Right ventricle myocardium inferior (tissue), 1 donor: ENCODE measurements at places on chromosomes 3 and 15. TPM values are rescaled to one million over a fixed set of nuclear protein-coding genes. Genes with fewer than 3 reads are reported as not detected.

GOLGA6D gene
- total RNA-seq: not detected

AGBL1 gene
- not detected for total RNA-seq

ATP10A gene
- total RNA-seq: 1.7 TPM

RLBP1 gene
- not detected for total RNA-seq

DNA sequence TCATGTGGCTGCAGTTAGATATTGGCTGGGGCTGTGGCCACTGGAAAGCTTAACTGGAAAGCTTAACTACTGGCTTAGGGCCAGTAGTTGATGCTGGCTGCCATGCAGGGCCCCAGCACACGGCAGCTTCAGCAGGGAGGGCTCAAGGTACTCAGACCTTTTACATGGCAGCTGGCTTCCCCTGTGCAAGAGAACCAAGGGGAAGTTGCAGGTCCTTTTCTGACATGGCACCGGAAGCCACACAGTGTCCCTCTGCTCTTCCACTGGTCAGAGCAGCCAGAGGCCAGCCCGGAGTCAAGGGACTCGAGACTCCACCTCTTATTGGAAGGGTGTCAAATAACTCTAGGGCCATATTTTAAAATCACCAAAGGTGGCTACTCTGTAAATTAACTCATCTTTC lies 24.5 kb downstream of the CCR9 start:
- no peak for DNase-seq

- no peak for DNase-seq
These were observed 74.4 kb downstream of the STRIT1 start for GRCh38 chr3:155219106-155219505.

- no peak for DNase-seq
These were observed 167.7 kb upstream of the NECTIN3 start for GRCh38 chr3:110903771-110904519.

DNA sequence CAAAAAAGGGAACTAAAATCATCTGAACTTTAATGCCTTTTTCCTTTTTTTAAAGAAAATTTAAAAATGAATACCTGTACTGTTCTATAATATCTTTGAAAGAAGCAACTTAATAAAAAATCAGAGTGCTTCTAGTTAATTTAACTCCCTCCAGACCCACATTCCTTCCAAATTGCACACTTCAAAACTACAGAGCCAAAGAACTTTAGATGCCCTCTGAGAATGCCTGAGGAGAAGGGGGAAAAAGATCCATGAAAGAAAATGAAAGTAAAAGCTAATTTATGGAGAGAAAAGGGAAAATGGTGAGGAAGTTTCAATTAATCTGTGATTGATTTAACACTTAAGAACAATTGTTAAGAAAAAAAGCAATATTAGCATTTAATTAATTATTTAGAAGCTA lies 1141.6 kb downstream of the IGSF11 start:
- no peak for DNase-seq

DNA sequence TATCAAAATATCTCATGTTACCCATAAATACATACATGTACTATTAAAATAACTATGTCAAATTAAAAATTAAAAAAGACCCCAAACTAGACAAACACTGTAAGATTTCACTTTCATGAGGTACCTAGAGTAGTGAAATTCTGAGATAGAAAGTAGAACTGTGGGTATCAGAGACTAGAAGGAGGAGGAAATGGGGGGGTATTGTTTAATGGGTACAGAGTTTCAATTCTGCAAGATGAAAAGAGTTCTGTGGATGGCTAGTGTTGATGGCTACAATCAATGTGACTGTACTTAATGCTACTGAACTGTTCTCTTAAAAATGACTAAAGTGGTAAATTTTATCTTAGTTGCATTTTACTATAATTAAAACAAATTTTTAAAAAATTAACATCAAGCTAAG lies 36.6 kb downstream of the RFX7 start:
- DNase-seq: no peak

DNA sequence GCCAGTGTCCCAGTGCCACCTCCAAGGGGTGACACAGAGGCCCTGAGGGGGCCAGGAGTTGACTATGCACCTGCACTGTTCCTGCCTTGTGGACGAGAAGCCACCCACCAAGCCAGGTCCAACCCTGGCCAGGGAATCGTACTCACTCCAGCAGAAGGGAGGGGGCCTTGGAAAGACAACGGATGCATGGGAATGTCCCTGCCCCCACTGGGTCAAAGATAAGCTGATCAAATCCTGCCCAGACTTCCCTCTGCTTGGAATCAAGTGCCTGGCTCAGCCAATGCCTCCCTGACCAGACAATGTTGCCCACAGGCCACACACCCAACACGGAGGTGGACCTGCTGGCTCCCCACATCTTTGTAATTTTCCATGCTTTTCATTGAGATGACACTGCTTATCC lies 23.9 kb downstream of the CACNA2D2 start:
- no peak for DNase-seq

- no peak for DNase-seq
These were observed 111.3 kb downstream of the C3orf70 start for GRCh38 chr3:185041540-185041939.

DNA sequence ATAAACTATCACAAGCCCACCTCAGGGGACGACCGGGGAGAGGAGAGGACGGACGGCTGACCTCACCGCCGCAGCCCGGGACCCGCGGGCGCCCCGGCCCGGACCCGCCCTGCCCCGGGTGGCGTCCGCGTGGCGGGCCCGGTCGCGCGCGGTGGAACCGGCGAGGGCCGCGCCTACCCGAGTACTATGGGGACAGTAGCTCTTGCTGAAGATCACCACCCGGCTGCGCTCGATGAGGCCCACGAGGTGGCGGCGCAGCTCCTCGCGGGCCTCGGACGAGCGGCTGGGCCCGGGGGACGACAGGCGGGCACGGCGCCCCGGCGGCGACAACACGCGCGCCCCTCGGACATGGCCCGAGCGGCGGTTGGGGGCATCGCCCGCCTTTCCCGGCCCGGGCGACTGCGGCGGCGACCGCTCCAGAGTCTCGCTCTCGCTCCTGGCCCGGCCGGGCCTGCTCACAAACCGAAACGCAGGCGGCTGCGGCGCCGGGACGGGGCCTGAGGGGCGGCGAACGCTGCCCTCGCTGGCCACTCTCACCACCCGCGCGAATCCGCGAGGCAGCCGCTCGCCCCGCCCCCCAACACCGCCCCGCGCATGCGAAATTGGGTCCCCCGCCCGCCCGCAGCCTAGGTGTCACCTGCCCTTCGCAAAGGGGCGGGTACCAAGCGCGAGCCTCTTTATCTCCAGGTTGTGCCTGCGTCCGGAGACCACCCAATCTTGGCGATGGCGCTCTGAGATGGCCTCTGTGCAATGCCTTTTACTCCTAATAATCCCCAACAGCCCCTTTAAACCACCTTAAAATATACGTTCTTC lies at the start of gene TXNRD3:
TSS of gene TXNRD3 (minus strand) at position 554 of the 813 bp plus-strand sequence.
- peak; percentile 90 for DNase-seq
